ENCODE measurements at places on chromosomes 11 and 22. TPM values are rescaled to one million over a fixed set of nuclear protein-coding genes. Genes with fewer than 3 reads are reported as not detected.

- DNase-seq = no peak
These were observed at the start of gene CD3D for GRCh38 chr11:118342503-118343161. TSS of gene CD3D (minus strand) at chr11:118342705. CDS start at chr11:118342607, 98 bp downstream.

DNA sequence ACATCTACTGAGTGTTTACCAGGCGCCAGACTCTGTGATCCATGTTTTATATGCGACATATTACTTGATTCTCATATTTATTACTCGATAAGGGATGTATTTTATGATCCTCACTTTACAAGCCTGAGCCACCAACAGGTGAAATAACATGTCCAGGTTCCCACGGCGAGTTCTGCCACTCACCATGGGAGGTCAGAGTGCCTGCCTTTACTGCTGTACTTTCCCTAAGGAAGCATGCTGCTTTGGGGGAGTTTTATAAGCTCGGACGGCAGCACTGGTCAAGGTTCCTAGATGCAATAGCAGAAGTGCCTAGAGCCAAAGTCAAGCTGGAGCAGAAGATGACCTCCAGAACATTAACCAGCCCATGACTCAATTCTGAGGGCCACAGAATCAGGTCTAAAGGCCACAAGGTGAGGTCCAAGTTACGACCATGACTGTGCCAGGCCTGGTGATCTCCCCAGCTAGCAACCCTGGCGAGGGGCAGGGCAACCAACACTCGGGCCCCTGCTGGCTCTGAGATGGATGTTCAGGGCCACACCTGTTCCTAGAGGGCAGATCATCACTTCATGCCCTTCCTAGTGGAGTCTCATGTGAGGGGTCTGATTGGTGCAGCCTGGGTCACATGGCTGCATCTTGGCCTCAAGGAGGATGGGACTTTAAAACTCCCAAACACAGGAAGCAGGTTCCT, 14.2 kb downstream of the IFT27 start:
- DNase-seq = no peak

DNA sequence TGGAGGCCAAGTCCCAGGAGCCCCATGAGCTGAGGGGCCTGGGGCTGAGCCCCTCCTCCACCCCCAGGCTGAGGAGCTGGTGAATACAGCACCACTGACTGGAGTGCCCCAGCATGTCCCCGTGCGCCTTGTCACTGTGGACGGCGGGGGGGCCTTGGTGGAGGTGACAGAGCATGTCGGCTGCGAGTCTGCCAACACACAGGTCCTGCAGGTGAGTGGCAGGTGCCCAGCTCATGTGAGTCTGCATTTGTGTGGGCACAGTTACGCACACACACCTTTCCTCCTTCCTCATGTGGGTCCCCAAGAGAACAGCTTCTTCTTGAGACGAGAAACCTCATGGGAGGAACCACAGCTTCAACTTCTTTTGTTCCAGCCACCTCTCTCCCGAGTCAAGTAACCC, 7.7 kb downstream of the TMEM132A start:
- DNase-seq = no peak

DNA sequence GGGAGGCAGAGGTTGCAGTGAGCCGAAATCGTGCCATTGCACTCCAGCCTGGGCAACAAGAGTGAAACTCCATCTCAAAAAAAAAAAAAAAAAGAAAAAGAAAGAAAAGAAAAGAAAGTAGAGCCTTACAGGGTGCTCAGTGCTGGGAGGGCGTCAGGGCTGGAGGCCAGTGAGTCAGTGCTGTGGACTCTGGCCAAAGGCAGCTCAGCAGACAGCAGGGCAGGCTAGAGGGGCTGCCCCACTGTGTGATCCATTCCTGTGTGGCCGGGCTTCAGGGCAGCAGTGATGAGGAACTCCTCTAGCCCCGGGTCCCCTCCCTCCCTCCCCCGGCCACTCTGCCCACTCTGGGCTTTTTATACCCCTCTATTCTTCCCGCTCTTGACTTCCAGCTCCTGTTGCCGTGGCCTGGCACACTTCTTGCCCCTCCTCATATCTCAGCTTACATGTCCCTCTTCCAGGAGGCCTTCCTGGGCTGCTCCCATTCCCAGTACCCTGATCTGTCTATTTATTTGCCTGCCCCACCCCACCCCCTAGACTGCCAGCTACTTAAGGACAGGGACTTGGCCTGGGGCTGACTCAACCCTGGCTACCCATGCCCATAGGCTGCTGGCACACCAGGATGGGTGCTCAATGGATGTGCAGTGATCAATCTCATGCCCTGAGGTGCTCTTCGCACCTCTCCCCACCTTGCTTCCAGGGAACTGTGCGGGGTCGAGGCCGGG, 10.1 kb downstream of the SYT12 start:
- no peak for DNase-seq

DNA sequence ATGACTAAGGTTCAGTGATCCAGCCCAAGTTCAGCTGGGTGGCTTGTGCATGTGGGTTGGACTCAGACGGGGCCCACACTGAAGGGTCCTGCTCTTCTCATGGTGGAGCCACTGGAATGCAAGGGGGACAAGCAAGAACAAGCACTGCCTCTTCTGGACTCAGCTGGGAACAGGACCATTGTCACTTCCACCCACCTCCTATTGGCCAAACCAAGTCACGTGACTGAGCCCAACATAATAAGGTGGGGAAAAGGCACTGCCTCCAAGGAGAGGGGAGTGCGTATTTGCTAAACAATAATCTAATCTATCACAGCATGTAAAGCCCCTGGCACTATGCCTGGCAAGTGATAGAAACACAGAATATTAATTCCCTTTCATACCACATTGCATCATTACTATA, 87.1 kb downstream of the CHST1 start:
- DNase-seq = no peak

DNA sequence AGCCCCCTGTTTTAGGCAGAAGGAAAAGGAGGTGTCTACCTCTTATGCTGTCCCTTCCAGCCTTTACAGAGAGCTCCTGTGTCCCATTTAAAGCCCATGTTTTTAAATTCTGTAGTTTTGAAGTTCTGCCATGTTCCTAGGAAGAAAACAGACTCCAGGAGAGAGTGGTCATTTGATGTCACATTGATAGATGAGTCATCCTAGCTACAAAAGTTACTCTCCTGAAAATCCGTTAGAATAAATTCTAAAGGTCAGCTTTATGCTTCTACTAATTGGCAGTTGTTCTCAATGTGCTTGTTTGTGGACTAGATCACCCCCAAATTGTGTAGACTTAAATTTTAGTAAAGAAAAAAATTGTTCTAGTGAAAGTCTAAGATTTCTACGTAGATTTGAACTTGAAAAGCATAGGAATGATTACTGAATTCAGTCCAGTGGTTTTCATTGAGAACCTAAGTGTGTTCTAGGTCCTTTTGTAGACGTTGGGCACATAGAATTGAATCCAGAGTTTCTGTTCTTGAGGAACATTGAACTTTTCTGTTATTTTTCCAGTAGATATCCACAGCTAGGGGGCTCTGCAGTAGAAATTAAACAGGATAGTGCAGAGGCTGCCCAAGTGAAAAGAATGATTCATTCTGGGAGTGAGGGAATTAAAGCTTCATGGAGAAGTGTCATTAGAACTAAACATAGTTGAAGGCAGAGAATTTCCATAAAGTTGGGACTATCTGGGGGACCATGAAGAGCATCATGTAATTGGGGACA, 140.6 kb upstream of the RASSF10 start:
- DNase-seq = no peak

DNA sequence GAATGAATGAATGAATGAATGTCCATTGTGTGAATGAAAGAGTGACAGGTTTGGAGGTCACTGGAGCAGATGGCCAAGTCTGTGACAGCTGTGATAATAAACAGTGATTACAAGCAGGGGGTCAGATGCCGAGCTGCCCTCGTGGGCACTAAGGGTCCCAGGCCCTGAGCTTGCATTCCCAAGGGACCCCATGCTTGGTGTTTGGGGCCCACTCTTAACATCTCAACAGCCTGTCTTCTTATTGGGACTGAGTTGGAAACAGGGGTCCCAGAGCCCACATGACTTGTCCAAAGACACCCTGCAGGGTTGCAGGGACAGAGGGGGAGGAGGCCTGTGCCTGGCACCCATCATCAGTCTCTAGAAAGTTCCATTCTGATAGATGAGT, 12.0 kb upstream of the ANO1 start:
- DNase-seq = no peak

DNA sequence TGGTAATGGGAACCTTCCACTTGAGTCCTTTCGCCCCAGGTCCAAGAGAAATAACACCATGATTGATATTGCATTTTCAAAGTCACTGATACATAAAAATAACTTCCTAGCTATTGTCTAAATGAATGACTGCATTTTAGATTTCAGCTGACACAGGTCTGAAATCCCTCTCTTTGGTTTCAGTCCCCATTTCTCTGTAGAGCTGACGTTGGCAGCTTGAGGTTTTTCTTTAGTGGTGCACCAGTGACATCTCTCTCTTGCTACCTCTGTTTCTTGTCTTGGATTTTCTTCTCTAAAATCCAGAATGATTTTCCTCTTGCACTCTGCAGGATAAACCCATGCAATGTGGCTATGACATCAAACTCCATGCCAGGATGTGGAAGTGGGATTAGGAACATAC, 31.7 kb upstream of the SORL1 start:
- DNase-seq = no peak

GRCh38 chr11:107898270-107898669, 30.0 kb upstream of the RAB39A start:
- DNase-seq = no peak

GRCh38 chr22:33605666-33606065, 314.6 kb downstream of the LARGE1 start:
- DNase-seq = no peak

DNA sequence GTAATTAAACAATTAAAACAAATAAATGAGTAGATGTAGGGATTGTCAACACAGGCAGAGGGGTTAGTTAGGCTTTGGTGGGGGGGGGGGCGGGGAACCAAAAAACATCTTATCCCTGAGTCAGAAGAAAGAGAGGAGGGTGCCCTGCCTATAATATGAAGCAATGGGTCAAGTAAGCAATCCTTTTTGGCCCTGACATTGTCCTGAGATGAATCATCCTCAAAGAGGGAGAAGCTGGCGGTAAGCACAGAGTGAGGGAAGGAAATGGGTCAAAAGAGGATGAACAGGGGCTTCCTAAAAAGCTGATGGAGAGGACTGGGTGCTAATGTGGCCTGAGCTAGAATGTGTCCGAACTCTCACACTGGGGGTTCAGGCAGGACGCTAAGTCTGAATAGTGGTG, 4.7 kb downstream of the OLFML1 start:
- DNase-seq = no peak

- no peak for DNase-seq
These were observed 2.5 kb upstream of the APOL4 start for GRCh38 chr22:36204001-36204631.

- DNase-seq = no peak
These were observed 6.9 kb upstream of the EFCAB6 start for GRCh38 chr22:43818981-43819380.

GRCh38 chr22:48135592-48135991, 1373.1 kb downstream of the TBC1D22A start:
- DNase-seq = no peak

GRCh38 chr11:108922241-108922640, 257.4 kb downstream of the DDX10 start:
- no peak for DNase-seq

- DNase-seq = no peak
These were observed 37.2 kb downstream of the KMT2A start for GRCh38 chr11:118473537-118473936.

DNA sequence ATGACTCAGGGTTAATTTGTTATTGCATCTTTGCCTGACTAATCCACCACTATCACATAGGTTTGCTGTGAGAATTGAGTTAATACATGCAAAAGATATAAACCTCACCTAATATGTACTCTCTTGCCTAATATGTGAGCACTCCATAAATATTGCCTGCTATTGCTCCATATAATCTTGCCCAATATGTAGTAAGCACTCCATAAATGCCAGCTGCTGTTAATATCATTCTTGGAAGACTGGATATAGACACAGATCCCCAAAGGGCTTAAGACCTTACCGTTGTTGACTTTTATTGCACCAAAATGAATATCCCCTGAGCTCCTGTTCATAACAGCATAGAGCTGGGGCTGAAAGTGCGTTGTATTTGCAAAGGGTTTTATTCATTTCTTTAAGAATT, 27.0 kb upstream of the LRRC55 start:
- no peak for DNase-seq

DNA sequence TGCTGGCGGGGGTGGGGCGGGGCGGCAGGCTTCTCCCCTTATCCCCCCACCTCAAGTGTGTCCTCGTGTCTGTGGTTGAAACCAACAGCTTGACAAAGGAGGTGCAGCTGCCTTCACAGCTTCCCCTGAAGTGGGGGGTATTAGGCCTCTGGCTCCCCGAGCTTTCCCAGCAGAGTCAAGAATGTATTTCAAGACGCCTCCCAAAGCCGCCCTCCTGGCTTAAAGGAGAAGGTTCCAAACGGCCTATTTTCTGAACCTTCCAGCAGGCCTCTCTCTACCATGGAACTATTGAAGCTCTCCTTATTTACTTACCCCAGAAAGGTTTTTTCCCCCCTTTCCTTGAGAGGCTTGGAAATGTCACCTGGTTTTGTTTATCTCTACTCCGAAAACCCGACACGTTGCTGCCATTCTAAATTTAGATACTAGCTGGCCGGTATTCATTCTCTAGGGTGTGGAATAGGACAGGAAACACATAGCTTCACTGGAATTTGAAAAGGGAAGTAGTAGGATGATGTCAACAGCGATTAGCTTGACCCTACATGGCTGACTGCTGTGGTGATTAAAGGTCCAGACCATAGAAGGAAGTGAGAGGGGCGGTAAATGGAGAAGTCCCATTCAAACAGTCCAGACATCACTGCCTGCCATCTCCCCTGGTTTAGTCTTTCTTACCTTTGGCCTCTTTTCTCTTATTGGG, 671 bp upstream of the PICALM start:
- peak; percentile 50 for DNase-seq

- DNase-seq = no peak
These were observed 23.9 kb upstream of the ARHGAP20 start for GRCh38 chr11:110736171-110736553.

- no peak for DNase-seq
These were observed 10.2 kb upstream of the ALG8 start for GRCh38 chr11:78149646-78150045.

The MIOX gene
- 0.08 TPM for polyA plus RNA-seq

The HEPHL1 gene
- polyA plus RNA-seq = 0.20 TPM

The TMEM179B gene
- 59.9 TPM for polyA plus RNA-seq

The UNC93B1 gene
- polyA plus RNA-seq = 15.1 TPM

The CPSF7 gene
- 125 TPM for polyA plus RNA-seq
